Nephron progenitor cell (in vitro differentiated cells): ENCODE measurements at places on chromosomes 6 and 20.
A peak's percentile ranks its signal among the peaks of the same experiment; 100 is the strongest.

DNA sequence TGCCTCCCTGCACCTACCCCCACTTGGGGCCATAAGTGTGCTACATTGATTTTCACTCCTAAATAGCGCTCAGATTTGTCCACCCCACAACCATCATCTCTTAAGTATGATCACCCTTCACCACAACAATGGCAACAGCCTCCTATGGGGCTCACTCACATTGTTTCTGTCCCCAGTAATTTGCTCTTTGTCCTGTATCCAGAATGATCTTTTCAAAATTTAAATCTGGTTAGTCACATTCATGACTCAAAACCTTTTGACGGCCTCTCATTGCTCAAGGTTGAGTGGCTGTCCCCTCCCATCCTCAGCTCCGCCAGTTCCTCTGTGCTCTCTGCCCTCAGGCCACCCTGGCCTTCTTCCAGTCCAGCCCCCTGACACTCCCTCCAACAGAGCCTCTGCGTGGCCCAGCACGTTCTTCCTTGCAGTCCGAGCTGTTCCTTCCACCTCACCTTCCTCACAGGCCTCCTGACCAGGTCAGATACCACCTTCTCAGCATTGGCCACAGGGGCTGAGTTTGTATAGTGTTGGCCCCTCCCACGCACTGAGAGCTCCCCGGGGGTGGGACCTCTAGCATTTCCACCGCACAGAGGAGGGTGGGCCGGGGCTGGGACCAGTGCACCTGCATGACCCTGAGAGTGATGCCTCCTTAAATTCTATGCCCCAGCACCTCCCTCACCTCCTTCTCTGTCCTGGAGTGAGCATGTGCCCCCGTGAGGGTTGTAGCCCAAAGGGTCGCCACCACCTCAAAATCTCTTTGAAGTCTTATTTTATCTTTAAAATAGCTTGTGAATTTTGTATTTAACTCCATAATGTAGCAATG, 2.4 kb upstream of the PPP1R3G start:
- DNase-seq = no peak

GRCh38 chr6:137261761-137262160, 42.6 kb upstream of the IFNGR1 start:
- DNase-seq = no peak

DNA sequence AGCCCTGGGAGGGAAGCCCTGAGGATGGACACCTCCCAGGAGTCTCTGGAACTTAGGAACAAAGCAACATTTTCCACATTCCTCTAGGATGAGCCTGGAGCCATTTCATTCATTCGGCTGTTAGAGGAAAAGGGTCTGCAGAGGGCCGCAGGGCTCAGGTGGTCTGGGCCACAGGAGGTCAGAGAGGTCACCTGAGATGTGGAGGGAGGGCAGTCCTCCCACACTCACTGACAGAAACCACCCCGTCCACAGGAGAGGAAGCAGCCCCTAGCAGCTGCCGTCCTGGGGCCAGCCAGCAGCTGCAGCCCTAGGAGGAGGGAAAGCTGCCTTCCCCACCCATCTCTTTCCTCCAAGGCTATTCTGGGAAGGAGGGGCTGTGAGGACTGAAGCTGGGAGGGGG, 207.0 kb downstream of the CDC5L start:
- DNase-seq = peak; percentile 9

GRCh38 chr20:22728146-22728745, 143.9 kb upstream of the FOXA2 start:
- no peak for DNase-seq

- no peak for DNase-seq
Observed at GRCh38 chr6:15431762-15432483, 186.1 kb downstream of the JARID2 start.

GRCh38 chr6:168291450-168291849, 28.1 kb downstream of the DACT2 start:
- DNase-seq = no peak

GRCh38 chr6:15888798-15889772, 226.3 kb upstream of the DTNBP1 start:
- no peak for DNase-seq

DNA sequence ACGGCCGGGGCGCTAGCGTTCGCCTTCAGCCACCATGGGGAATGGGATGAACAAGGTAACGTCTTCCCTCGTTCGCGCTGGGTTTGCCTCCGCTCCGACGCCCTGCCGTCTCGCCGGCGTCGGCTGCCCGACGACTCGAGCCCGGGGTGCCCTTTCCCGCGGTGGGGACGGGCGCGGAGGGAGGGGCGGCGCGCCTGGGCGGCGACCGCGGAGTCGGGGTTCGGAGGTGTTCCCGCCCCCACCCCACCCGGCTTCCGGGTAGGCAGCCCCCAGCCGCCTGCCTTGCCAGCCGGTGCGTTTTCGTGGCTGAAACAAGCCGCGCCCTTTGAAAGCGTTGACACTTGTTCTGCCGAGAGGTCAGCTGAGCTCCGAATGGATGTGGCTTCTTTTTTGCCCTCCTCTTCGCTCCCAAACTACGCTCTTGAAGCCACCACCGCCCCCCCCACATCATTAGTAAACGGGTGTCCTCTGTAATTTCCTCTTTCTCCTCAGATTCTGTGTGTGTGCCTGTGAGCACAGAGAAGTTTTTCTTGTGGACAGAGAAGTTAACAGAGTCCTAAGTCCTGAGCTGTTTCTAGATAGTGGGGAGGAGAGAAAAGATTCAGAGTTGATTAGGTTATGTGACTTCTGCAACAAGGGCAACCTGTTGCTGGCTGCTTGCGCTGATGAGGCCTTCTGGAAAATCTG, 362 bp downstream of the DUSP22 start:
- DNase-seq = peak; percentile 58

DNA sequence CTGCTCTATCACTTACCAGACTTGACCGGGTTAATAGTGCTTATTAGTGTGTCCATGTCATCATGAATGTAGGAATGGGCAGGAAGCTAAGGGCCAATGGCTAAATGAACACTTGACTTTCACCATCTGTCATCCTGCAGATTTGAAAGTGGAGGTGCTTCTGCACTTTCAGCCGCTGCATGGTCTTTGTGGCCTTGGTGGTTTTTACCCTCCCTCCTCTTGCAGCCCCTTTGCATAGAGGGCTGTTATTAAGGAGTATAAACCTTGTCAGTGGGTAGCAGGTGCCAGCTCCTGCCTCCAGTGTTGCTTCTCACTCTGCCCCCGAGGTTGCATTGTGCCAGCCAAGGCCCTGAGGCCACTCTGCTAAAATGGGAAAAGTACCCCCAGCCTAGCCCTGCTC, 122.2 kb upstream of the TNFAIP3 start:
- no peak for DNase-seq

DNA sequence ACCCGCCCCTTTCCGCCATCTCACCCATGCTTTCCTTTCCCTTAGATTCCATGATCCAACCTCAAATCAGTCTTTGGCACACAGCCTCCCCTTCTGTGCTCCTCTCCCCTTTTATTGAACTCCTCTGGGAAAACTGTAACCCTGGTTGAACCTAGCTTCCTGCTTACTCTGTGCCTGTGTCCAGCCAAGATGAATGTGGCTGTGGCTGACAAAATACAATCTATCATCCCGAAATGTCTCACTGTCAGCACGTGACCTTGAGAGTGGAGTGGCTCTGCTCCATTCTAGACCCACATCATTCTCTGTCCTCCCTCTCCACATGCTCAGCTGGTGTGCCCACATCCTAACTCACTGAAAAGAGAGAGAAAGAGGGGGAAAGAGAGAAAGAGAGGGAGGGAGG, 11.0 kb downstream of the NCR2 start:
- DNase-seq = no peak

- no peak for DNase-seq
Observed at GRCh38 chr6:152420696-152421095, 216.5 kb downstream of the SYNE1 start.

- no peak for DNase-seq
Observed at GRCh38 chr20:42336576-42336975, 718.4 kb upstream of the CHD6 start.

GRCh38 chr6:36733300-36733699, 35.7 kb downstream of the RAB44 start:
- DNase-seq = no peak

- no peak for DNase-seq
Observed at GRCh38 chr6:43060034-43060754, 763 bp downstream of the KLC4 start.

DNA sequence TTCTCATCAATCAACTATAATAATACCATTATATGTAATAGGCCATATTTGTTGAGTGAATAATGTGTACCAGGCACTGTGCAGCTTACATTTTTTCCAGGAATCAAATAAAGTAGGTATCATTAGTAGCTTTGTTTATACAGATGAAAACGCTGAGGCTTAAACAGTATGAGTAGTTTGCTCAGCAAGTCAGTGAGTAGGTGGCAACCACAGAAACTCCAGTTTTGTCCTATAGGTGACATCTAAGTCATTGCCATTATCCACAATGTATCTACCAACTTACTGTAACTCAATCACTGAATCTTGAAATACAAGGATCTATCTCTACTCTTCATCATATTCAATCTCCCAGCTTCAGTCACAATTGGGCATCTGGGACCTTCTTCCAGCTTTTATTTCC, 29.8 kb upstream of the TPBG start:
- no peak for DNase-seq

GRCh38 chr20:51418137-51418529, 124.4 kb downstream of the NFATC2 start:
- no peak for DNase-seq

DNA sequence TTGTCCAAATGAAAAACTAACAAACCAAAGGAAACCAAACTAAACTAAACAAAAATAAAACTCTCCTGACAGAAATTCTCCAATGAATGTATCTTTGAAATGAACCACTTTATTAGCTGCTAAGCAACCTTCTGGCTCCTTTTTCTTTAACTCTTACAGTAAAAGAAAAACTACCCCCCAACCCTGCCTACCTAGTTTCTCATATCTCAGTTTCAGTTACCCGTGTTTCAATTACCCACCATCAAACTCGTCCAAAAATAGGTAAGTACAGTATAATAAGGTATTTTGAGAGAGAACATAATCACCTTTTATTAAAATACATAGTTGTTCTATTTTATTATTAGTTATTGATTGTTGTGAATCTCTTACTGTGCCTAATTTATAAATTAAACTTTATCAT, 177.4 kb upstream of the THEMIS start:
- no peak for DNase-seq

DNA sequence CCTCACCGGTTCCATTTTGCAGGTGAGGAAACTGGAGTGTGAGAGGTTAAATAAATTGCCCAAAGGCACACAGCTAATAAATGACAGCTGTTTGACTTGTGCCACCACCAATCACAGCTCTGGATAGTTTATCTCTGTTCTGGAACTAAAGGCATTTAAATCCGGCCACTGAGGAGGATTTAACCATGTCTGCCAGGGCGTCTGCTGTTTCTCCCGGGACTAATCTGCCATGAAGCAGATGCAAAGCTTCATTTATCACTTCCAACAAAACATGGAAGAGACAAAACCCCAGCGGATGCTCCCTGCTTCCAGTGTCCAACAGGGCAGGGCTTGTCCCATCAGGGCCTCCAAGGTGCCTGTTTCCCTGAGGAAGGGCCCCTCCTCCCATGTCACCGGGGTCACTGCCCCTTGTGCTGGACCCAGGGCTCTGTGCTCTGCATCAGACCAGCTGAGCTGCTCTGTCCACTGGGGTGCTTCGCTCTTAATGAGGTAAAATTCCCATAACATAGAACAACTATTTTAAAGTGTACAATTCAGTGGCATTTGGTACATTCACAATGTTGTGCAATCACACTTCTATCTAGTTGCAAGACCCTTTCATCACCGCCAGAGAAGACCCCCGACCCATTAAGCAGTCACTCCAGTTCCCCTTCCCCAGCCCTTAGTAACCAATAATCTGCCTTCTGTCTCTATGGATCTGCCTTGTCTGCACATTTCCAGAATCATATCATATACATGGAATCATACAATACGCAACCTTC, 244.3 kb downstream of the PTPRT start:
- no peak for DNase-seq

DNA sequence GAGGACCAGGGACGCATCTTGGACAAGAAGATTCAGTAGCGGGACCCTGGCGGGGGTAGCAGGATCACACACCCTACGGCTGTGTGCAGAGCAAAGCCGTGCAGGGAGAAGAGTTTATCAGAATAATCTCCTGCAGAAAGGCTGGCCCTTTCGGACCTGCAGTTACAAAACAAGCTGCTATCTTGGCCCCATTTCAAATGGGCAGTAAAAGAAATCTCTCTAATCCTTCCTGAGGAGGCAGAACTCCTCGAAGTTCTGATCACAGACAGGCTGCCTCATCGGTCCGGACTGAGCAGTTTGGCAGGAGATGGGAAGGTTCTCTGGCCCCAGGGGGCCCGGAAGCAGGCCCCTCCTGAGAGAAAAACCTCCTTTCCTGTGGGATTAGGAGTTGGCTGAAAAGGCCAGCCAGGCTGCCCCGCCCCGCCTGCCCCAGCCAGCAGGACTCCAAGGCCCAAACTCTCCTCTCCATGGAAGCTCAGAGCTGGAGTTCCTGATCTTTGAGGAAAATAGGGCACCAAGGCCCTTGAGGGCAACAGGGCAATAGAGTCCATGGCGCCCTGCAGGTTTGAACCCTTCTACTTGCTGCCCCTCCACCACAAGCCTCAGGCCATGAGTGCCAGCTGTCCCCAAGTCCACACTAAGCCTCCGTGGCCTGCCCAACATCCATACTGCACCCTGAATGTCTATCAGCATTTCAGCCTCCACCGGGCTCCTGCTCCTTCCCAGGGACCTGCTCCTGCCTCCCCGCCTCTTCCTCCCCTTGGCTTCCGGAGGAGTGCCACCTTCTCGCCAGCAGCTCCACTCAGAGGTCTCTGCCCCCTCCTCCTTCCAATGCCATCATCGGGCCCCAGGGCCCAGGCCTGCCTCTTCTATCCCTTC, 141.3 kb downstream of the PREX1 start:
- DNase-seq = no peak

DNA sequence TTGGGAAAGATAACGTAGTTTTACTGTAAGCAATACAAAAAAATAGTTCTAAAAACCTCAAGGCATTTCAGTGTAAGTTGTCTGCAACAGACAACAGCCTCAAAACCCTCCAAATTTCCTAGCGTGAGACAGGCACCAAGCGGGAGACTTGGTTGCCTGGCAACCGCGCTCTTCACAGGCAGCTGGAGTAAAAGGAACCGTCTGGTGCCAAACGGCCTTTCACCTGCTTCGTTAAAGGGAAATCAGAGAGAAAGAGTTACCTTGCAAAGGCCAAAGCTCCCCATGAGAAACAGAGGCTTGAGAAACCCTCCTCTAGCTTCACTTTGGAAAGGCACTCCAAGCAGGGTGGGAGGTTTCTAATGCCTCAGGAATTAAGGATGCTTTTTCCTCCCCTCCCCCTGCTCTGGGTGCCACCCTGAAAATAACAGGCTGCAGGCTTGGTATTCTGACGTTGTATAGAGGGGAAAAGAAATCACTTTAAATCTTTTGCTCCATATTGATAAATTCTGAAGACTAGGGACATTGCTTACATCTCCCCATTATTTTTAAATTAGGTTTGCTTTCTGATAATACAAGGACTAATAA, 129.7 kb upstream of the UFL1 start:
- DNase-seq = peak; percentile 56

- no peak for DNase-seq
Observed at GRCh38 chr20:38534756-38535155, 46.2 kb upstream of the ADIG start.
